ENCODE measurements at places on chromosomes 11 and 22.

DNA sequence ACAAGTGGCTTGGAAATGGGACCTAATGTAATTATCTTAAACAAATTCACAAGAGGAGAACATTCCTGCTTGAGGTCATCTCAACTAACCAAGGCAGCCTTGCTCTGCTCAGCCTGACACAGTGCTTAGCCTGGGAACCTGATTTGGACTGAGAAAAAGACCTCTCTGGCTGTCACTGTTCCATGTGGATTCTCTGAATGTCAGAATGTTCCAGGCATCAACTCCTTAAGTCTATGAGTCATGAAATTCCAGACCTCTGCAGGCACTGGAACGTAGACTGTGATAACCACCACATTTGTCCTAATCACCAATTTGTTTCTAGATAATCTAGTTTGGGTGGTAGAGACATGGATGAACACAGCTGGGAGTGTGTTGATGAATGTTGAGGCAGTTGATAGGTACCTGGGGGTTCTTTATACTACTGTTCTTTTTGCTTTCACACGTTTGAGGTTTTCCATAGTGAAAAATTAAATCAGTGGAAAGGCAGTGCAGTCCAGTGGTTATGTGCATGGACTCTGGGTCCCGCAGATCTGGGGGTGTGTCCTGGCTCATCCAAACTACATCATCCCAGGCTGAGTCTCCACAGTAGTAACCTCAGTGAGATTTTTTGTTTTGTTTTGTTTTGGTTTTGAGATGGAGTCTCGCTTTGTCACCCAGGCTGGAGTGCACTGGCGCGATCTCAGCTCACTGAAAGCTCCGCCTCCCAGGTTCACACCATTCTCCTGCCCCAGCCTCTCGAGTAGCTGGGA lies 269.6 kb downstream of the MN1 start:
- DNase-seq = no peak

GRCh38 chr11:128784059-128784804 lies 82.9 kb downstream of the KCNJ1 start:
- DNase-seq = no peak

GRCh38 chr11:92277871-92278270 lies 53.3 kb downstream of the FAT3 start:
- no peak for DNase-seq

DNA sequence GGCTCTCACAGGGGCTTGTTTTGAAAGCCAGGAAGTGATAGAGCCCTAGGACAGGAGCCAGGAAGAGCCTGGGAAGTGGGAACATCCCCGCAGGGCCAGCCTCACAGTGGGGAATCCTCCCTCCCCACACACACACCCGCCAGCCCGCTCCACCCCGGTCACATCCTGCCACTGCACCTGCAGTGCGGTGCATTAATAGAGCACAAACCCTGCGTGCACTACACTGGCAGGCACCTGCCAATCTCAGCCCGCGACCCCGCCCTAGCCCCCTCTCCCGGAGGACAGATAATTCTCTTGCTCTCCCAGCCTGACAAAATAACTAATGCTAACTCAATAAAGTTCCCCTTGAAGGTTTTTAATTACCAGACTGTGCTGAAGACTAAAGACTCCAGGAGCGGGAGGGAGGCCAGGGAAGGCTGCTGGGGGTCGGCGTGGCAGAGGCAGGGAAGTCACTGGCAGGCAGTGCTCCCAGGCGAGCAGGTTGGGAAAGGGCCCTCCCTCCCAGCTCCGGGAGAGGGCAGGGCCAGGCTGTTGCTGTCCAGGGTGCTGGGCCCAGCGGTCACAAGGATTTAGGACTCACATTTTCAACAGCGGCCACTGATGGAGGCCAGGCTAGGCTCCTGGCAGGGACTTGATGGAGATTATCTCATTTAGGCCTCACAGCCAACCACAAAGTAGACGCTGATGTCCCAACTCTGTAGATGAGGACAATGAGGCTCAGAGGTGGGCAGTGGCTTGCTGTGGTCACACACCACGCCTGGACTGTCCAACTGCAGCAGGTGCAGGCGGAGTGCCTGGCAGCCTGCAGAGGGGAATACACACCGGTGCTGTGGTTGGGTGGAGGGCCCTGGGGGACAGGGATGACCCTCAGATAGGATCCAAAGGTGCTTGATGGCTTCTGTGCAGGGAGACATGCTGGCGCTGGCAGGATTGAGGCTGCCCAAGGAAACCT lies 23.9 kb upstream of the TCF20 start:
- DNase-seq = peak; percentile 75

DNA sequence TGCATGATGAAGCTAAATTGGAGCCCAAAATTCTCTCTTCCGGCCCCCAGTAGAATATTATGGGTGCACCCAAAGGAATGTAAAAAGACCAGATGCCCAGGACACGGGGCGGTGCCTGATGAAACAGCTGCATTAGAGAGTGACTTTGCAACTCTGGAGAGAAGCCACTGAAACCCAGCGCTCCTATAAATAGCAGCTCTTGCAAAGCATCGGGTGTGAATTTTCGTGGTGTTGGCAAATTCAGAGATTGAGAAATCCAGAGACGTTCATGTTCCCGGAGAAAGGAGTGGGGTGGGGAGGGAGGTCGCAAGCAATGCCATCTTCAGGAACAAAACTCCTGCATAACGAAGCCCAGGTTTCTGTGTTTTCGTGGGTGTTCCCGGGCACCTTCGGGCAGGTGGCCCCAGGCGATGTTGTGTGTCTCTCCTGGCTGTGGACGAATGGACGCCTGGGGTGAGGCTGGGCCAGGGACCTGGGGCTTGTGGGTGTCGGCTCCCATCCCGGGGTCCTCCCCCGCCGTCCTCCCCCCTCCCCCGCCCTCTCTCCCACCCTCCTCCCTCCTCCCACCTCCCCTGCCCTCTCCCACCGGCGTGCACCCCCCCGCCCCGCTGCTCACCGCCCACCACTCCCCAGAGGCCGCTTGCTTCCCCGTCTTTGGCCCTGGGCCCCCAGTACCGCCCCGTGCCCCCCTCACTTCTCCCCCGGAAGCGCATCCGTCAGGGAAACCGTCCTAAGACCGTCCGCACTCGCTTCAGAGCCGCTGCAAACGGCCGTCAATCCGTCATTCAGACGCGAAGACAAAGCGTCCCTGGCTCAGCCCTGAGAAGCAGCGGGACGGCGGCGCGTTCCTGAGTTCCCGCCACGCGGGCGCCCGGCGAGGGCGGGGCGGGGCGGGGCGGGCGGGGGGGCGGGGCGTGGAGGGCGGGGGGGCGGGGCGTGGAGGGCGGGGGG lies 26.7 kb upstream of the TOLLIP start:
- DNase-seq = peak; percentile 40

DNA sequence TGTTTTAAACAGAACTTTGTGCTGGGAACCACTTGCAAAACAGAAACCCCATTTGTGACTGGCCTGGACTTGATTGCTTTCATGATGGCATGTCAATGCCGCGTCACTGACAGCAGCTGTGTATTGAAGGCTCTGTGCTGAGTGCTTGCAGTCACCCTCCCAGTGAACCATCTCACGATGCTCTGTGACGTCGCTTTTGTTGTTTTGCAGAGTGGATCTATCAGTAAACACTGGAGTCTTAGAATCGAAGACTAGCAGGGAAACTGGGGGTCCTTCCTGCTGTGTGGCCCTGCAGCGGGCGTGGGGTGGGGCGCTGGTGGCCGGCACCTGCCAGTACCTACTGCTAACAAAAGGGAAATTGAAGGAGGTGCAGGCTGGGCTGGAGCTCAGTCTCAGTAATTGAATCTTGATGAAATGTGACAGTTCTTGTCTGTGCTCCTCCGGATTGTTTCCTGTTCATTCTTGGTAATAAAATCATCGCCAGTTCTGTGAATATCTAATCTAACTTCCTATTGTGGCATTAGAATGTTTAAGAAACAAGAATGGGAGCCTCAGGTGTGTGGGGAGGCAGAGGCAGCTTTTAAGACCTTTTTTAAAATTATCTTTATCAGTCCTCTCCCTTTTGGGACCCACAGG lies 50.5 kb upstream of the PARVG start:
- no peak for DNase-seq

- no peak for DNase-seq
Measured at GRCh38 chr22:46783721-46784120, 21.3 kb downstream of the TBC1D22A start.

- DNase-seq = no peak
Measured at GRCh38 chr11:21427726-21428125, 758.3 kb downstream of the NELL1 start.

DNA sequence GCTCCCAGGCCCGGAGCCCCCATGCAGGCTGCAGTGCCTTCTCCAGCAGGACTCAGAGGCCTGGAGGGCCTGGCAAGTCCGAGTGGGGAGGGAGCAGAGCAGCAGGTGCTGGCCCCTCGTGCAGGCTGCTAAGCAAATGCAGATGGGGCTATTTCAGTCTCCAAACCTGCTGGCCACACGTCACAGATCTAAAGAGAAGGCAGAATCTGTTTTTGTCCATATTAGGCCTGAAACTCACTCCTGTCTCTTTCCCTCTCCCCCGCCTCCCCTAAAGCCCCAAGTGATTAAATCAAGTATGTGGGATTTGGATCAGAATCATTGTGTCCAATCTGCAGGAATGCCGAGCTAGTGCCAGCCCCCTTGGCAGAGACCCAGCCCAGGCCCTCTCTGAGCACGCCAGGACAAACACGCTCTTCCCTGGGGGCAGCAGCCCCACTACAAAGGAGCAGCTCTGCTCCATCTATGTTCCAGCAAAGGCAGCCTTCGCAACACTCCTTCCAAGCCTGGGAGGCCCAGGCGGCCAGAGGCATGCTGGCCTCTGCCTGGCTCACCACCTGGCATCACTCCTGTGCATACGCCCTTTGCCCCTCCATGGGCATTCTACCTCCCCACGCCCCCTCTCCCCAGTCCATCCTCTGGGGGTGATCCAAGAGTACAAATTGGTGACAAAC lies 26.5 kb downstream of the RPL27A start:
- DNase-seq = peak; percentile 81

- no peak for DNase-seq
Measured at GRCh38 chr22:48722661-48723060, 1105.0 kb downstream of the BRD1 start.

GRCh38 chr11:47715082-47715669 lies at the start of gene AGBL2:
AGBL2 (minus strand) TSS chr11:47715369; CDS start chr11:47714650, 719 bp downstream.
- DNase-seq = peak; percentile 61

DNA sequence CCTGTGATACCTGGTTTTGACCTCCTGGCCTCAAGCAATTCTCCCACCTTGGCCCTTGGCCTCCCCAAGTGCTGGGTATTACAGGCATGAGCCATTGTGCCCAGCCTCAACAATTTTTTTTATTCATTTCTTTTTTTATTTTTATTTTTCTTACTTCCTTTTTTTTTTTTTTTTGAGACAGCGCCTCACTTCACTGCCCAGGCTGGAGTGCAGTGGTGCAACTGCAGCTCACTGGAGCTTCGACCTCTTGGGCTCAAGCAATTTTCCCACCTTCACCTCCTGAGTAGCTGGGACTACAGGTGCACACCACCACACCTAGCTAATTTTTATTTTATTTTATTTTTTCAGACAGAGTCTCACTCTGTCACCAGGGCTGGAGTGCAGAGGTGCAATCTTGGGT lies 25.5 kb upstream of the CECR2 start:
- DNase-seq = no peak

DNA sequence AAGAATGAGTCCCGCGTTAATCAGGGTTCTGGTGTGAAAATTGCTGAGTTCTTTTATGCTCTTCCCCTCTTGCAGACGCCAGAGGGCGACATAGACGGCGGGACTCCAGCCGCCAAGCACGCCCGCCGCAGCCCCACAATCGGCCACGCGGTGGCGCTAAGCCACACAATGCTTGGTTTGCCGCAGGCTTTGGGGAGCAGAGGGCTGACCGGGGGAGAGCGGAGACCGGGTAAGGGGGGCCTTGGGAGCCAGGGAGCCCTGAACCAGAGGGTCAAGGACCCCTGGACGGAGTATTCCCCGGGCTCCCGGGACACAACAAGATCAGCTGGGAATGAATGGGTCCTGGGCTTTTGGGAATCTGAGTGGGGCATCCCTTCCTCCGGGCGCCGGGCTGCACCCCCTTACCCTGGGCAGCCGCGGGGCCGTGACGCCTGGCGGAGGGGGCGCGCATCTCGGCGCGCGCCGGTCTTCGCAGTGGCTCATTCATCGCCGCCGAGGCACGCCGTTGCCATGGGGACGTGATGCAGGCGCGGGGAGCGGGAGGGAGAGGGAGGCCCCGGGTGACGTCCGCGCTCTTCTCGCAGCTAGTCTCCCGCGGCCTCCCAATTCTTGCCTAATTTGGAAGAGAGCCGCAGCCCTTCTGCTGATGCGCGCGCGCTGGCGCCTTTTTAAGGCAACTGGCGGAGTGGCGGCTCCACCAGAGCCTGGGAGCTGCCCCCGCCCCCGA lies 12.2 kb upstream of the NPAS4 start:
- peak; percentile 75 for DNase-seq

DNA sequence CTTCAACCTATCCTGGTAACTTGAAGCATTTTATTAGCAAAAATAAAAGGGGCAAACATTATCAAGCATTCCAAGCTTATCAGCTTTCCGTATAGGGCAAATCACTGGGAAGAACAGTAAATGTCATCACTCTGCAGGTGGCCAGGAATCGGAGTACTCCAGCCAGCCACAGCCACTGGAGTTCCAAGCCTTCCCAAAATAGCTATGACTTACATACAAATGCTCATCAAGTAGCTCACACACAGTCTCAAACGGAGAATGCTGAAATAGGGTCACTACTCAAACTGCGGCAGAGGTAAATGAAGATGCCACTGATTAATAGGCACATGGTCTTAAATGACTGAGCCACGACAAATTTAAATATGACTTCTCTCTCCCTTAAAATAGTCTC lies 2.1 kb downstream of the USP28 start:
- DNase-seq = no peak

- DNase-seq = no peak
Measured at GRCh38 chr11:44305470-44306051, 4.4 kb downstream of the ALX4 start.

DNA sequence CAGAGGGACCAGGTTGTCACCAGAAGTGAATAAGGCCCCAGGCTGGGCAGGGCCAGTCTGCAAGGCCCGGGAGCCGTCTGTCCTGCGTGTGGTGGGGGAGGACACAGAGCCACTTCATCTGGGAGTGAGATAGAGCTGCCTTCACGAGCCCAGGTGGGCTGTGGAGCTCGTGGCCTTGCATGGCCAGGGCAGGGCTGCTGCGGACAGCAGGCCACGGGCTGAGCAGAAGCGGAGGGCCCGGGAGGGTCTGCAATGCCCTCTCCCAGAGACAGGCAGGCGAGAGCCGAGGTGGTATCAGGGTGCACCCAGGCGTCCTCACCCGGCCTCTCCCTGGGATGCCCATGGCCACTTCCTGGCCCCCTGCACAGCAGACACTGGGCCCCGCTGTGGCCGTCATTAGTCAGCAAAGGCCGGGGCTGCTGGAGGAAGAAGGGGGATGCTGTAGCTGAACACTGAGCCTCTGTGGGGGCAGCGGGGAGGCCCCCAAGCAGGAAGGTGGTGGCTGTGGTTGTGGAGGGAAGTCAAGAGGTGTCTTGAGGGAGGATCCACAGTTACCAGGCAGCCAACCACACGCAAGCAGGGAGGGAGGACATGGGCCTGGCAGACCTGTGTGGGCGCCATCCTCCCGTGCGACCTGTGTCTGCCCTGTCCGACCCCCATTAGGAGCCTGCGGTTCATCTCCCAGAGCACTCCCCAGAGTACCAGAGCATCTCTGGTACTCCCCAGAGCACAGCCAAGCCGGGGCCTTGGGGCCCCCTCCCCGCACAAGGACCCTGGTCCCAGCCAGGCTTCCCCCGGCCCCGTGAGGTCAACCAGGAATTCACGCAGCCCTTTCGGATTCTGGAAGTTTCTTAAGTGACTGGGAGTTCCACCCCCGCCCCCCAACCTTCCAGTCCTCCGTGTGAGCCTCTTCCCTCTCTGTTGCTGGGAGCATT lies 1109.5 kb downstream of the BRD1 start:
- DNase-seq = peak; percentile 48

GRCh38 chr11:69499918-69500284 lies 18.4 kb downstream of the LINC01488 start:
- no peak for DNase-seq

- DNase-seq = no peak
Measured at GRCh38 chr11:119863851-119864601, 135.0 kb upstream of the NECTIN1 start.

- DNase-seq = no peak
Measured at GRCh38 chr11:12132790-12133145, 22.4 kb downstream of the MICAL2 start.

Measured in pancreas (tissue), 10 donors.